ENCODE measurements at places on chromosomes 13 and 19.

DNA sequence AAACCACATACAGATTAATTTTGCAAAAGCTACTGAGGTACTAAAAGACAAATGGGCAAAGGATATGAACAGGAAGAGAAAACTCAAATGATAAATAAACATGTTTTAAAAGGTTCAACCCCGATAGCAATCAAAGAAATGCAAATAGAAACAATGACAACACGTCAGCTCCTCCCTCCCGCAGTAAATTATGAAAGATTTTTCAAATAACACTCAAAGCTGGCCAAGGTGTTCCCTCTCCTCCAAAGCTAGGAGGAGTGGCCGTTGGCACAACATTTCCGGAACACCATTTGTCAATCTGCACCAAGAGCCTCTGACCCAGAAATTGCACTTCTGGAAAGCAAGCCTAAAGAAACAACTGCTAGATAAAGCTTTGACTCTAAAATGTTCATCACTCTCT lies 28.3 kb downstream of the INSR start:
- DNase-seq: peak; percentile 51

DNA sequence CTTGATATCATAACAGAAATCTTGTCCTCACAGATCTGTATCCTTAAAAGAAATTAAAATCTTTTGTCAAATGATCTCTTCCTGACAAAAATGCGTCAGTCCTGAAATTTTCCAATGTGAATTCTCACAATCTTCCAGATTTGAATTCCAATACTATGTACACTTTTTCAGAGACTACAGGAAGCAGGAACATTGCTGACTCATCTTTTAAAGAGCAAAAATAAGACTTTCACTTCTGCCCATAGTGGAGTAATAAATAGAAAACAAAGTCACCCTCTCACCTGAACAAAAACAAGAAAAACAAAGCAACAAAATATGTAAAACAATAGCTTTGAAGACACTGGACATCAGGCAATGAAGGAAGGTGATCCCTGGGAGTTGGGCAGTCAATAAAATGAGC lies 167.0 kb upstream of the IPO5 start:
- DNase-seq: no peak

- peak; percentile 51 for DNase-seq
Measured at GRCh38 chr19:33468361-33469170, 53.0 kb downstream of the PEPD start.

GRCh38 chr19:16343156-16343555 lies 18.5 kb downstream of the KLF2 start:
- no peak for DNase-seq

GRCh38 chr19:2538096-2538757 lies 62.3 kb downstream of the GADD45B start:
- DNase-seq: no peak

GRCh38 chr13:43377149-43377548 lies 353.8 kb downstream of the DNAJC15 start:
- no peak for DNase-seq

- DNase-seq: no peak
Measured at GRCh38 chr19:11657307-11657706, 60.0 kb downstream of the ZNF627 start.

Measured in tibial artery (tissue), 4 donors.